ENCODE measurements at places on chromosomes 1 and 21. TPM values are rescaled to one million over a fixed set of nuclear protein-coding genes. Genes with fewer than 3 reads are reported as not detected.

Gene DNAI4
- total RNA-seq = 3.2 TPM

- DNase-seq = no peak
These were observed 1.9 kb downstream of the PLEKHA6 start for GRCh38 chr1:204357551-204358490.

Gene FAM110D
- not detected for total RNA-seq

DNA sequence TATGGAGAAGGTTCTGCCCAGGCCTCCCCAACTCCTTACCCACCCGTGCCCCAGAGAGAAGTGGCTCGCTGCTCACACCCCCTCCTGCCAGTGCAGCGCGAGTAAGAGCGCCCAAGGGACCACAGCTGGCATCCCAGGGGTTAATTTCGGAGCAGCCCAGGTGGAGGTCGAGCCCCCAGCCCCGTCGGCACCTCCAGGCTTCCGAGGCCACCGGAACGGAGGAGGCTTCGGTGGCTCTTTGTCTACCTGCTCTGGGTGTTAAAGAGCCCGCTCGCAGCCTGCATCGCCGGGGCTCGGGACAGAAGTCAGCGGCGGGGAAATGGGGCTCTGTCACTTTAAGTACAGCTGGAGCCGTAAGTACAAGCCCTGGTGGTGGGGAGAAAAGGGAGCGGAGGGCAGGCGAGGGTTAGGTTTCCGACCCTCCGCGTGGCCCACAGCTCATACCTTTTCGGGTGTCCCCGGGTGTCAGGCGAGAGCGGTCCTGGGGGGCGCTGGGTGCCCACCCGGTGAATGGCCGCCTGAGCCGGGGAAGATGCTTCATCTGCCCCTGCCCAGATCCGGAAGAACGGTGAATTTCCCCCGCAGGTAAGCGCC lies 89.4 kb upstream of the IPO9 start:
- DNase-seq = no peak

Gene PITHD1
- 45.9 TPM for total RNA-seq

DNA sequence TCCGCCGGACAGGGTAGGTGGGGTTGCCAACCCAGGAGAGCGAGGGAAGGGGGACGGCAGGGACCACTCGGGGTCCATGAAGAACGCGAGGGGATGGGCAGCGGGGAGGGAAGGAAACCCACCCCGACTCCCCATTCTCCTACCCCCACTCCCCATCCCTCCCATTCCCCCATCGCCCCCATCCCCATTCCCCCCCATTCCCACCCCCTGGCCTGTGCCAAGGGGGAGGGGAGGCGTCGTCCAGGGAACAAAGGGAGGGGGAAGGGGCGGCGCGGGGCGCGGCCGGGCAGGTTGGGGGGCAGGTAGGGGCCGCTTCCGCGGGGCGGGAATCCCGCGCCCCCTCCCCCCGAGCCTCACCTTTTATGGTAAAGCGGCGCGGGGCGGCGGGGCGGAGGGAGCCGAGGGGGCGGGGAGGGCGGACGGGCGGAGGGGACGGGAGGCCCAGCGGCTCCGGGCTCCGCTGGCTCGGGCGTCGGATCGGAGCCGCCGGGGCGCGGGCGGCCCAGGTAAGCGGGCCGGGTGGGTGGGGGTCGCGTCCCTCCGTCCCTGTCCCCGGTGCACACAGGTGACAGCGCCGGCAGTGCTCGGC lies at the start of gene FBLIM1:
Gene FBLIM1, plus strand, starts transcription at position 453 of the 589 bp plus-strand sequence. CDS start 6,189 bp downstream, outside the sequence.
- no peak for DNase-seq

Gene ATF6
- total RNA-seq = 25.0 TPM

- DNase-seq = no peak
These were observed 6.0 kb upstream of the DNMT3L start for GRCh38 chr21:44267655-44268142.

DNA sequence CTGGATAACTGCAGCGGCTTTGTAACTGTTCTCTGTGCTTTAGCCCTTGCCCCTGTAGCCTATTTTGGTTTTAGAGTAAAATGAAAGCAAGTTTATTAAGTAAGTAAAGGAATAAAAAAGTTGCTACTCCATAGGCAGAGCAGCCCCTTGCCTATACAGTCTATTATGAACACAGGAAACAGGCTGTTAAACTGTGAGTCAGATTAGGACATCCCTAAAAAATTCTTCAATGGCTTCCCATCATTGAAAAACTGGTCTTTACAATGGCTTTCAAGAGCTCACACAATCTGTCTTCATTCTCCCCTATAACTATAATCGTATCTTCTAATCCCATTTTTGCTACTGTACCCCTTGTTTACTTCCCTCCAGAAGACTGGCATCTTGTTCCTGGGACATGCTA lies 43.0 kb downstream of the ATG4C start:
- DNase-seq = no peak

- no peak for DNase-seq
These were observed 18.8 kb downstream of the PDZK1 start for GRCh38 chr1:145688328-145688727.

- DNase-seq = no peak
These were observed 177.3 kb downstream of the CAMTA1 start for GRCh38 chr1:6962478-6962995.

All from HFFc6 (cell line).